T1000 (cell line): ENCODE measurements at places on chromosomes 16 and 17.
A peak's percentile ranks its signal among the peaks of the same experiment; 100 is the strongest.

GRCh38 chr16:69412287-69412686 is 12.1 kb upstream of the CYB5B start:
- DNase-seq: no peak

DNA sequence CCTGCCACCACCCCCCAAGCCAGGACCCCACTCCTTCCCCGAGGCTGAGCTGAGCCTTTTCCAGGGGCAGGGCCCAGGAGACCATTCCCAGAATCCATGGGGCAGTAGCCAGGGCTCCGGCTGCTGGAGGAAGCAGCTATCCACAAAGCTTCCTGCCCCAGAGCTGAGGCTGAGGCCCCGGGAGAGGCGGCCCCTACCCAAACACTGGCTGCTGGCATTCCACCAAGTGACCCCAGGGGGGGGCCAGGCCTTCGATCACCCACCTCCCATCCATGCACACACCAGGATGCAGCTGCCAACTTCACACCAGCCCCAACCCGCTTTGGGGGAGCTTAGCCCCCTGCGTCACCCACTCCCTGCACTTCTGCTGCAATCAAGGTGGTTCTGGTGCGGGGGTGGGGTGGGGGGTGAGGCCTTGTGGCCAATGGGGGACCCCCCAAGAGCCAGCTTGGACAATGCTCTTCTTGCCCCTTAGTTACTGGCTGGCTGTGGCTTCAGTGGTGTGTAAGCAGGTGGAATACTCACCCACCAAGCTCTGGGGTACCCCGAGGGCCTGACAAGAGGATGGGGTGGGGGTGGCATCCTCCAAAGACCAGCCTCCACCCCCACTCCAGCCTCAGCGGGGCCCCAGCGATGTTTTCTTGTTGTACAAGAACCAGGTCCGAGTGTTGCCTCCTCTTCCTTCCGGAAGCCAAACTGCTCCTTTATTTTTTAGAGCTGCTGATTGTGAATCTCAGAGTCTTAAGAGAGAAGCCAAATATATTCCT is 16.8 kb downstream of the MYBBP1A start:
- DNase-seq: no peak

DNA sequence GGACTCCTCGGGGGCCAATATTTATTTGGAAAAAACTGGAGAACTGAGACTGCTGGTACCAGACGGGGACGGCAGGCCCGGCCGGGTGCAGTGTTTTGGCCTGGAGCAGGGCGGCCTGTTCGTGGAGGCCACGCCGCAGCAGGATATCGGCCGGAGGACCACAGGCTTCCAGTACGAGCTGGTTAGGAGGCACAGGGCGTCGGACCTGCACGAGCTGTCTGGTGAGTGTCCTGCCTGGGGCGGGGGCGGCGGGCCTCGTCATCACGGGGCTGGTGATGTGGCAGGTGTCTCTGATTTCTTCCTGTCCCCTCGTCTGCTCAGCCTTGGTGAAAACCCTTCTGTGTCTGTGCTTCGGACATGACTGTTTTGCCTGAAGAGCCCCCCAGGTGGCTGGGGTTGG is 5.7 kb downstream of the METRNL start:
- no peak for DNase-seq

- no peak for DNase-seq
Observed at GRCh38 chr17:10018461-10018891, 113.4 kb upstream of the RCVRN start.

DNA sequence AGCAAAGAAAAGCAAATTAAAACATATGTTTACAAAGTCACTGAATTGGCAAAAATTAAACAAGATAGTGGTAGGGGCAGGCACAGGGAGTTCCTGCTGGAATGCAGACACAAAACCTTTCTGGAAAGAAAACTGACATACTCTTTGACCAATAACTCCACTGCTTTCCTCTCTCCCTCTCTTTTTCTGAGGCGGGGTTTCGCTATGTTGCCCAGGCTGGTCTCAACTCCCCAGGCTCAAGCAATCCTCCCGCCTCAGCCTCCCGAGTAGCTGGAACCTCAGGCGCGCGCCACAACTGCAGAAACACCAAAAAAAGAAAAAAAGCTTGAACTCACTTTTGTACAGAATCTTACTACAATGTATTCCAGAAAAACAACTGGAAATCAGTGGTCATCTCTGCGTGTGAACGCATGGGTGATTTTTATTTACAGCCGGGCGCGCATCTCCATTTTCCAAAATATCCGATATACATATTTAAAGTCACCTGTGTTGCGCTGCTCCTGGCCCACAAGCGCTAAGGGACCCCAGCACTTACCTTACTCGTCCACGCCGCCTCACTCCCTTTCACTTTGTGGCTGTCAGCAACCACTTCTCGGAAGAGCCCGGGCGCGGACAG is 480 bp downstream of the TXNL4B start:
- DNase-seq: no peak

DNA sequence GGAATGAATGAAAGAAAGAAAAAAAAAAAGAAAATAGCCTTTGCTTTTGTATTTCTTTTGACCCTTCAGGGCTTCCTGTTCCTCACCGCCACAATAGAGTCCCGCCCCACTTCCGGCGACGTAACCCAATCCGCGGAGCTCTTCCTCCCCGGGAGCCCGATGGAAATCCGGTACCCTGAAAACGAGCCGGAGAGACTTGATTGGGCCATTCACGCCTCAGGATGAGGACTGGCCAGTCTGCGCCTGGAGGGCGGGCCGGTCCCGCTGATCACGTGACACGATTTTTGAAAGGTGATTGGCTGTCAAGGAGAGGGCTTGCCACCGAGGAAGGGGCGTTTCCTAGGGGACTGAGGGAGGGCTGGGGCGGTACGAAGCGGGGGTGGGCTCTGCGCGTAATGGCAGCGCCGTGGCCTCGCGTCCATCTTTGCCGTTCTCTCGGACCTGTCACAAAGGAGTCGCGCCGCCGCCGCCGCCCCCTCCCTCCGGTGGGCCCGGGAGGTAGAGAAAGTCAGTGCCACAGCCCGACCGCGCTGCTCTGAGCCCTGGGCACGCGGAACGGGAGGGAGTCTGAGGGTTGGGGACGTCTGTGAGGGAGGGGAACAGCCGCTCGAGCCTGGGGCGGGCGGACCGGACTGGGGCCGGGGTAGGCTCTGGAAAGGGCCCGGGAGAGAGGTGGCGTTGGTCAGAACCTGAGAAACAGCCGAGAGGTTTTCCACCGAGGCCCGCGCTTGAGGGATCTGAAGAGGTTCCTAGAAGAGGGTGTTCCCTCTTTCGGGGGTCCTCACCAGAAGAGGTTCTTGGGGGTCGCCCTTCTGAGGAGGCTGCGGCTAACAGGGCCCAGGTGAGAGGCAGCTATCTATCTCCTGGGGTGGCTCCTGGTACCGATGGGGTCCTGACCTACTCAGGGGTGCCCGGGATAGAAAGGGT is at the start of the genes PSME3IP1 and RSPRY1:
Gene PSME3IP1, minus strand, starts transcription at position 95 of the 927 bp plus-strand sequence. CDS start 12,185 bp downstream, outside the sequence.
Gene RSPRY1, plus strand, starts transcription at position 385 of the 927 bp plus-strand sequence. CDS start 18,330 bp downstream, outside the sequence.
- DNase-seq: peak; percentile 96

DNA sequence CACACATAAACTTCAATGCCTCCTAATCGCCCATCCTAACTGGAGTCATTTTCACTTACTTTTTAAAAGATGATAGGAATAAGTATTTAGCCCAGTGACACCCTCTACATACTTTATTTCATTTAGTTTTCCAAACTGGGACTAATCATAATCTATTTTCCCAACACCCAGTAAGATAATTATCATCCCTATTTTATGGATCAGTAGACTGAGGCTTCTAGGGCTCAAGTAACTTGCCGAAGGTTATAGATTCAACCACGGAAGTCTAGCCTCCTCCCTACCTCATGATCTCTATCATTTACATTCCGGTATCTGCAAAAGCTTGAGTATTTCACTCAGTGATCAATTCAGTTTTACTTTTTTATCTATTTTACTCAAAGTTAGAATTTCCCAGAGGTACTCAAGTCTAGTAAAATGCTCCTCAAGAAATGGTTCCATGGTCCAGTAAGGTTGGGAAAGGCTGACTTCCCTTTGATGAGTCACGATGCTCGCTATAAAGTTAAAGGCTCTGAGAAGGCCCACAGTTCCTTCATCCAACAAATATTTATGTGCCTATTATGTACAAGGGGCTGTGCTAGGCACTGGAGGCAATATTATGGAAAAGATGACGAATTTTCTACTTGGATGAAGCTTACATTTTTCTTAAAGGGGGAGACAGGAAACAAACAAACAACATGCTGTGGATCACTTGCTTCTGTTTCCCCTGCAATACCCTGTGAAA is 75.1 kb downstream of the TOX3 start:
- DNase-seq: no peak

GRCh38 chr16:81371106-81371505 is 56.3 kb downstream of the GAN start:
- no peak for DNase-seq

DNA sequence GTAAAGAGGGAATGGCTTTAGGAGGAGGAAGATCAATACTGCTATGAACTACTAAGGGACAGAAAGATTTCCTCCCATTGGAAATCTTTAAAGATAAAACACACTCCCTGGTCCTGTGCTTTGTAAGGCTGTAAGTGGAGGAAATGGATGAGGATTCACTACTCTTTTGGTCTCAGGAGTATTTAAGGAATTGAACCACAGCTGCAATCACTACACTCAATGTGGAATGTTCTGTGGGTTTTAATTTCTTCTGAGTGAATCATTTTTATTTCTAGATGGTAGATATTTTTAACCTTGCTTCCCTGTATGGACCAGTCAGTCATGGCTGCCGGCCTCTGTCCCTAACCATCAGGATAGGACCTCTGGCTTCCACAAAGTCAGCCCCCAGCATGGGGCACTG is 65.6 kb downstream of the SDR42E1 start:
- no peak for DNase-seq

DNA sequence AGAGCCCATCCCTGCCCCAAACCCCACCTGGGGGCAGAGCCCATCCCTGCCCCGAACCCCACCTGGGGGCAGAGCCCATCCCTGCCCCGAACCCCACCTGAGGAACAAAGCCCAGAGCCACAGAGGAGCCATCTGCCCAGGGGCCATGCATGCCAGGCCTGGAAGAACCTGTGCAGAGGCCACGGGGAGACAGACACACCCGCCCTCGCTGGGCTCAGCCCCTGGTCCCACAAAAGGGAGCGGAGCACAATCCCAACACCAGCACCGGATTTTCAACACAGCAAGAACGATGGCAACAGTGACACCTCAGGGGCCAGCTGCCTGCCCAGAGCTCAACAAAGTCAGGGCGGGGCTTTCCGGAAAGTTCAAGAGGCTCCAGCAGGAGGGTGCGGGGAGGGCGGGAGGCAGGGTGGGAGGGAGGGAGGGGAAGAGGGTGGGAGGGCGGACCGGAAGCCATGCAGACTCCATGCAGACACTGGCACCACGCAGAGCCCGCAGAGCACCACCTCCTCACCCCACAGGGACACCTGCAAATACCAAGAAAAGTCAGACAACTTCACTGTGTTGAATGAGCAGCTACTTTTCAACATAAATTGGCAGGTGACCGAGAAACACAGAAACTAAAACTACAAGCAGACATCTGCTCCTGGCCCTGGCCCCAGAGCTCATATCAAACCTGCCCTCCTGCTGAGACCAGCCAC is 27.9 kb upstream of the C16orf95 start:
- DNase-seq: no peak

GRCh38 chr16:918068-918467 is 52.7 kb downstream of the LMF1 start:
- DNase-seq: no peak

- DNase-seq: no peak
Observed at GRCh38 chr17:66535611-66536010, 233.2 kb downstream of the PRKCA start.

DNA sequence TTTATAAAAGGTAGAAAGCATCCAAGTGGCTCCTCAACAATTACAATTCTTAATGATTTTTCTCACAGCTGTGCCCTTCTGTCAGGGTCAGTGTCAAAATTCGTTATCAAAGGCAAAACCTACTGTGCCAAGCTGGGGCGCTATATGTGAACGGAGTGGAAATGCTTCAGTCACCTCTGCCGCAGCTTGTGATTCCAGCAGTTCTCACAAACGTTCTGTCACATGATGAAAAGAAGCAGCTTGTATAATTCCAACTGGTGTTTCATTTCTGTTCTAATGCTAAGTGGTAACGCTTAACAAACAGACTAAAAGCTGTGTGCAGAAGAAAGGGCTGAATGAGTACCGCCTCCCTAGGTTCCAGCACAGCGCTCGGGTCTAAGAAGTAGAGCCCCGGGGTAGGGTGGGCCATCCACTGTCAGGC is 14.2 kb downstream of the PLD6 start:
- no peak for DNase-seq

DNA sequence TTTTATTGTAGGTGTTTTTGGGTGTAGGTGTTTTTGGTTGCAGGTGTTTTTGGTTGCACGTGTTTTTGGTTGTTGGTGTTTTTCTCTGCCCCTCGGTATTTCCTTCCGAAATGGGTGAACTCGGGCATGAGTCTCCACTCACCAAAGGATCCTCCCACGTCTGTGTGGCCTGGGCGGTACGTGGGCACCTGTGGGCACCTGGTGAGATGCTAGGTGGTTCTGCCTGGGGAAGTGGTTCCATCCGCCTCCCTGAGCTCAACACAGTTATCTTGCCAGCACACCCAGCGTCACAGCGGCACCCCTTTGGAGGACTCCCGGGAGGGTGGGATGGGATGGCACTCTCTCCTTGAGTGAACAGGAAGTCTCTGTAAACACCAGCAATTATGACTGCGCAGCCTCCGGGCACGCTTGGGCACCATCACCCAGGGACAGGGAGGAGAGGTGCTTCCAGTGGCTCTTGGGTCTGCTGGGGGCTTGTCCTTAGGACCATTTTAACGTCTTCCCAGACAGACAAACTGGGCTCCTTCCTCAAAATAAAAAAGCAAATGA is 29.8 kb downstream of the COX4I1 start:
- DNase-seq: no peak

GRCh38 chr16:57401943-57402640 is 2.5 kb upstream of the CCL17 start:
- DNase-seq: no peak
